Right lobe of liver (tissue), 6 donors: ENCODE measurements at places on chromosomes 4 and X.

GRCh38 chrX:18701621-18702361 lies 5.7 kb upstream of the PPEF1 start:
- H3K27me3 ChIP-seq: peaks cover 5% of the 10 kb centered on the region
- H3K36me3 ChIP-seq: no peaks in the 10 kb centered on the region
- no peak overlapping the region for H3K4me3 ChIP-seq
- no peaks in the 10 kb centered on the region for H3K4me1 ChIP-seq
- no peak overlapping the region for H3K27ac ChIP-seq
- peak; percentile 75 for DNase-seq

- H3K36me3 ChIP-seq: no peaks in the 10 kb centered on the region
- H3K27me3 ChIP-seq: no peaks in the 10 kb centered on the region
- no peak for DNase-seq
- H3K4me1 ChIP-seq: no peaks in the 10 kb centered on the region
These were observed 6.0 kb downstream of the HMGN5 start for GRCh38 chrX:81195712-81196111.

GRCh38 chr4:185515248-185515647 lies 20.1 kb downstream of the PDLIM3 start:
- H3K36me3 ChIP-seq: no peaks in the 10 kb centered on the region
- no peak for DNase-seq
- H3K4me3 ChIP-seq: no peak overlapping the region

DNA sequence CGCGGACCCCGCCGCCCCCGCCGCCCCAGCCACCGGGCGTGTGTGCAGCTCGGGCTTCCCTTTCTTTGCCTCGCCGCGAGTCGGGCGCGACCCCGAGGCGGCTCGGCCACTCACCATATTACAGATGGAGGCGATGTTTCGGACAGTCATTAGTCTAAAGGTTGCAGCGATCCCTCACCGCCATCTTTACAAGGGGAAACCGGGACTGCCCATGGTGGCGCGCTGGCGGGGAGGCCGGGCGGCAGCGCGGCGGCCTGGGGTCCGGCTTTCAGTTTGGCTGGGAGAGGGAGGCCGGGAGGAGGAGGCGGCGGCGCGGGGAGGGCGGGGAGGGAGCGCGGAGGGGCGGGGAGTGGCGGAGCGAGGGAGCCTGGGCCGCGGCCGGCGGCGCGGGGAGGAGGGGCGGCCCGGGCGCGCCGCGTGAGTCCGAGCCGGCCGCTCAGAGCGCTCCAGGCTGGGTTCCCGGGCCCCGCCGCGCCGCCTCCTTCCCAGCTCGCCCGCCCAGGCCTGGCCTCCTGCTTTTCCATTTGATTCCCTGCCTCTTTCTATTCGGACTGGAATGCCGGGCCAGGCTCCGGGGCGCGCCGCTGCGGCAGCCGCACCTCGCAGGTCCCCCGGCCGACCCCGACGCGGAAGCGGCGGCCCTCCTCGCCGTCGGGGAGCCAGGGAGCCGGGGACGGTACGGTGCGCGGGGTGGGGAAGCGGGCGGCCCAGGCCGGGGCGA lies at the start of gene USP46:
TSS of gene USP46 (minus strand) at position 301 of the 721 bp plus-strand sequence. CDS start at position 150, 151 bp downstream.
- DNase-seq: peak; percentile 86
- H3K27me3 ChIP-seq: no peaks in the 10 kb centered on the region
- H3K4me3 ChIP-seq: peak within 1 kb of the TSS; percentile 78
- peak within 1 kb of the TSS; percentile 97 for H3K27ac ChIP-seq
- H3K36me3 ChIP-seq: no peaks in the 10 kb centered on the region
- H3K4me1 ChIP-seq: no peaks in the 10 kb centered on the region

GRCh38 chr4:77450006-77450405 lies 155.6 kb upstream of the CXCL13 start:
- no peaks in the 10 kb centered on the region for H3K4me1 ChIP-seq
- no peak overlapping the region for H3K27ac ChIP-seq
- H3K27me3 ChIP-seq: no peaks in the 10 kb centered on the region
- DNase-seq: no peak

DNA sequence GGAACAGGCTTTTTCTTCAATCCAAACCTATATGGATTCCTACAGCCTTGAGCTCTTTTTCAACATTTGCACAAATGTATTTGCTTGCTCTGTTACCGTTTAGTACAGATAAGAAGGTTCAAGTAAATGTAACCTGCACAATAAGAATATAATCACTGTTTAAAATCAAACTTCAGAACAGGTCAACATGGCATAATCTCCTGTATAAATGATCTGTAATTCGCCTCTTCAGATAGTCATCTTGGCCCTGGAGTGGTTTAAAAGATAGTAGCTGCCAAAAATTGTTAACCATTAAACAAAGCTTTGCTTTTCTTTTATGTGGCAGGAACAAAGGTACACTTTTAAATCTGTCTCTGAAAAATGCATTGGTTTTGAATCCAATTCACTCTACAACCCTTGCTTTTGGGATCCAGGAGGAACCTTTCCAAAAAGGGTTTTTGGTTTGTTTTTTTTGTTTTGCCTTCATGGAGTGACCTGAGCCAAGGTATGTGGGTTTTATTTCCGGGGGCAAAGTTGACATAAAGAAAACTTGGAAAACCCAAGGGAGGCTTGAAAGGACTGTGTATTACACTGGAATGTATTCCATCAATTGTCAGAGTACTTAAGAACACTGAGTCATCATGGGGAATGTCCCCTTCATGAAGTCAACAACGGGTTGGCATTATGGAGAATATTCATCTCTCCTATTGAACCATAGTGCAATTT lies 210.4 kb upstream of the HCCS start:
- no peak overlapping the region for H3K4me3 ChIP-seq
- H3K27ac ChIP-seq: no peak overlapping the region
- H3K36me3 ChIP-seq: no peaks in the 10 kb centered on the region
- H3K4me1 ChIP-seq: peaks cover 4% of the 10 kb centered on the region
- DNase-seq: no peak

- H3K4me1 ChIP-seq: no peaks in the 10 kb centered on the region
- no peak overlapping the region for H3K4me3 ChIP-seq
- H3K27ac ChIP-seq: no peak overlapping the region
- DNase-seq: no peak
These were observed 88.8 kb upstream of the HPRT1 start for GRCh38 chrX:134371133-134371532.

DNA sequence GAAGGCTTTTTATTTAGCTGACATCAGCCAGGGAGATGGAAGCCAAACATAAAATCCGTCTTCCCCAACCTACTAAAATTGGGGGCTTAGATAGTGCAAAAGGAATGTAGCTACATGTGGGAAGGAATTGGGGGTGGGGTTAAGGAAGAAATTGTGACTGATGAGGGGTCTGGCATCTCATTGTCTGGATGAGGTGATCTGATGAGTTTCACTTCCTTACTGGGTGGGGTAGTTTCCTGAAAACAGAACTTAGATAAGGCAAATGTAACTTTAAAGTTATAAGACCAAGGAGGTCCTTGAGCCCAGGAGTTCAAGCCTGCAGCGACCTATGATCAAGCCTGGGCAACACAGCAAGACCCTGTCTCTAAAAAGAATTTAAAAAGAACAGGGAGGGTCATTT lies 105.5 kb upstream of the NEIL3 start:
- no peaks in the 10 kb centered on the region for H3K4me1 ChIP-seq
- H3K36me3 ChIP-seq: no peaks in the 10 kb centered on the region
- H3K27me3 ChIP-seq: no peaks in the 10 kb centered on the region
- no peak for DNase-seq
- H3K27ac ChIP-seq: no peak overlapping the region

DNA sequence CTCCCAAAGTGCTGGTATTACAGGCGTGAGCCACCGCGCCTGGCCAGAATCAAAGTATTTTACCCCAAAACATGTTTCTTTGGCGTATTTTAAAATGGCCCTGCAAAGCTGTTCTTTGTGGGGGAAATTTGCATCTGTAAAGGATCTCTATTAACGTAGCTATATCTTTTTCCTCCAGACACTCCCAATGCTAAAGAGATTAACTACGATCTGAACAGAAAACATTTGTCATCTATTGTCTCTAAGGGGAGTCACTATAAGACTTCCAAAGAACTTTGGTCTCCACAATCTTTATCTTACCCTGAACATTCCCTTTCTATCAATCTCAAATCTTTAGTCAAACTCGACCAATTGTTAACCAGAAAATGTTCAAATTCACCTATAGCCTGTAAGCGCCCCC lies 19.1 kb upstream of the PDS5A start:
- H3K27ac ChIP-seq: no peak overlapping the region
- no peaks in the 10 kb centered on the region for H3K27me3 ChIP-seq
- DNase-seq: no peak
- H3K4me3 ChIP-seq: no peak overlapping the region

- H3K27me3 ChIP-seq: no peaks in the 10 kb centered on the region
- no peak overlapping the region for H3K4me3 ChIP-seq
- H3K36me3 ChIP-seq: no peaks in the 10 kb centered on the region
- peaks cover 28% of the 10 kb centered on the region for H3K4me1 ChIP-seq
These were observed 973.7 kb upstream of the AGA start for GRCh38 chr4:178415925-178416324.

DNA sequence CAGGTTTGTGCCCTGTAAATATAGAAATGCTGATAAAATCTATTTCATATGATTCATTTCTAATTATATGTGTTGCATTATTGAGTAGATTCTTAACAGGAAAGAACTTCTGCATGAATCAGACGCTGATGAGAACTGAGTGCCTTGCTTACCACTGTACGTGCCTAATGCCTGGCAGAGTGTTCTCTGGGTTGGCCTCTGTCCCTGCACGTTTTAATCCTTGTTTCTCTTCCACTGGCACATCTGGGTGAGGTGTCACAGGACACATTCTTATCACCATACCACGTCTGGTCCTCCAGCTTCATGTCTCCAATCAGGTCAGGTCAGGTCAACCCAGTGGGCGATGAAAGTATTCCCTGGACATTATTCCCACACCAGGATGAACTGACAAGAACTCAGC lies 53.6 kb downstream of the KLF3 start:
- DNase-seq: no peak
- no peaks in the 10 kb centered on the region for H3K36me3 ChIP-seq
- no peak overlapping the region for H3K27ac ChIP-seq
- H3K27me3 ChIP-seq: no peaks in the 10 kb centered on the region

DNA sequence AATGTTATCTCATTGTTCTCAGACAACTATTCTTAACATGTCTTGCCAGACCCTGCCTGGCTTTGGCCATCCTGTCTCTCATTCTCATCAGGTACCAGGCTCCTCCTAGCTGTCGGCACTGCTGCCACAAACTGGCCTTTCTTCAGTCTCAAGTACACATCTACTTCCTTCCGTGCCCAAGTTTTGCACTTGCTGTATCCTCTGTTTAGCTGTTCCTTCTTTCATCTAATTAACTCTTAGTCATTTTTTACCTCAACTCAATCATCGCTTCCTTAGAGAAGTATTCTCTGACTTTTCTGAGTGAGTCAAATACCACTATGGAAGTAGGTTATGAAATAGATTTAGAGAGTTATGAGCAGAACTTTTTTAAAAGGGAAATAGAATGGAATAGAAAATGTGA lies 19.7 kb downstream of the CXCL3 start:
- H3K36me3 ChIP-seq: no peaks in the 10 kb centered on the region
- no peak overlapping the region for H3K27ac ChIP-seq
- no peaks in the 10 kb centered on the region for H3K27me3 ChIP-seq
- no peaks in the 10 kb centered on the region for H3K4me1 ChIP-seq

DNA sequence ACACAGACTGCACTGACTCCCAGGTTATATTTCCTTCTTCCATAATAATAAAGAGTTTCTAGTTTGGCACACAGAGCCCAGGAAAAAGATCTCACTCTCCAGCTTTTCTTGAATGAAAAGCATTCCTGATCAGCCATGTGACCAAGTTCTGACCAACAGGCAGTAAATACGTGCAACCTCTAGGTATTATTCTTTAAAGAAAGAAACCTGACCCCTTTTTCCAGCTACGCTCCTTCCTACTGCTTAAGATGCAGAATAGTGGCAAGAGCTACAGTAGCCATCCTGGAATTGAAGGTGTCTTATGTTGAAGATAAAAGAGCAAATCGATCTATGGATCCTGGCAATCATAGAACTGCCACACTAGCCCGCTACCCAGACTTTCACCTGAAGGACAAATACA lies 76.7 kb downstream of the LRBA start:
- no peak overlapping the region for H3K27ac ChIP-seq
- H3K36me3 ChIP-seq: no peaks in the 10 kb centered on the region
- H3K27me3 ChIP-seq: no peaks in the 10 kb centered on the region
- H3K4me3 ChIP-seq: no peak overlapping the region

- no peaks in the 10 kb centered on the region for H3K27me3 ChIP-seq
- no peak for DNase-seq
- H3K27ac ChIP-seq: no peak overlapping the region
These were observed 401.5 kb downstream of the PPP3CA start for GRCh38 chr4:100945789-100946188.

GRCh38 chr4:15878011-15878410 lies 60.5 kb downstream of the FGFBP1 start:
- no peaks in the 10 kb centered on the region for H3K4me1 ChIP-seq
- DNase-seq: no peak
- H3K36me3 ChIP-seq: no peaks in the 10 kb centered on the region

- H3K27me3 ChIP-seq: no peaks in the 10 kb centered on the region
- H3K27ac ChIP-seq: no peak overlapping the region
- H3K4me1 ChIP-seq: no peaks in the 10 kb centered on the region
These were observed 665.4 kb upstream of the PABPC4L start for GRCh38 chr4:134867027-134867426.

GRCh38 chrX:8728932-8729535 lies 2.9 kb downstream of the ANOS1 start:
- H3K27me3 ChIP-seq: peaks cover 3% of the 10 kb centered on the region
- H3K27ac ChIP-seq: no peak overlapping the region
- H3K4me1 ChIP-seq: peaks cover 10% of the 10 kb centered on the region
- no peak overlapping the region for H3K4me3 ChIP-seq

DNA sequence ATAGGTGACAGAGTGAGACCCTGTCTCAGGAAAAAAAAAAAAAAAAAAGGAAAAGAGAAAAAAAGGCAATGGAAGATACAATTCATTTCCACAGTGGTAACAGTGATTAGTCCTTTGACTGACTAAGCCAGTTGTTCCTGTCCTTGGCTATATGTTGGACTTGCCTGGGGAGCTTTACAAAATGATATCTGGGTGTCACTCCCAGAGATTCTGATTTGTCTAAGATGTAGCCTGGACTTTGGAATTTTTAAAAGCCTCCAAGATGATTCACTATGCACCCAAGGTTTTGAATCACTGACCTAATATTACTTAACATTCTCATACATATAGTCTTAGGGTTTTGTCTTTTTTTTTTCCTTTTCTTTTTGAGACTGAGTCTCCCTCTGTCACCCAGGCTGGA lies 16.9 kb downstream of the HELQ start:
- no peak overlapping the region for H3K27ac ChIP-seq
- H3K4me3 ChIP-seq: no peak overlapping the region
- no peak for DNase-seq
- H3K36me3 ChIP-seq: peaks cover 27% of the 10 kb centered on the region

DNA sequence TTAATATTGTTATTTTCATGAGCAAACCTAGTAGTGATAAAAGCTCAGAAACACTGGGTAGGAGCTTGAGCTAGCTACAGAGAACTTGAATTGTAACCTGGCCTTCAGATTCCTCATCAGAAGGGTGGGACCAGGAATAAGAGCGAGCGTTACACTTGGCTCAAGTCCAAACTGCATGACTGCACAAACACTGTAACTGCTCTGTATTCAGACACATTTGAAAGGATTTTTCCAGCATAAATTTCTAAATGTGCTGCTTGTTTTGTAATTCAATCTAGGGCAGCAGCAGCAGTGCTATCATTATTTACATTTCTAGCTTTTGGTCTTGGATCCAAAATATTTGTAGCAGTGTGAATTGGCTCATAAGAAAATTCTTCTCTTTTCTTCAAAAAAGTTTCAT lies 133.0 kb upstream of the TMLHE start:
- no peaks in the 10 kb centered on the region for H3K27me3 ChIP-seq
- no peaks in the 10 kb centered on the region for H3K36me3 ChIP-seq
- no peak overlapping the region for H3K27ac ChIP-seq
- no peaks in the 10 kb centered on the region for H3K4me1 ChIP-seq
- no peak overlapping the region for H3K4me3 ChIP-seq

GRCh38 chr4:94595880-94596483 lies 144.2 kb downstream of the PDLIM5 start:
- no peak overlapping the region for H3K4me3 ChIP-seq
- H3K4me1 ChIP-seq: no peaks in the 10 kb centered on the region
- no peaks in the 10 kb centered on the region for H3K27me3 ChIP-seq
